ENCODE measurements at places on chromosomes 3 and 15. TPM values are rescaled to one million over a fixed set of nuclear protein-coding genes. Genes with fewer than 3 reads are reported as not detected.

Gene TYRO3
- 6.3 TPM for total RNA-seq

Gene POMGNT2
- total RNA-seq: 6.5 TPM

Gene LRRN1
- not detected for total RNA-seq

Gene TLE3
- 25.6 TPM for total RNA-seq
